Sigmoid colon (tissue), 7 donors: ENCODE measurements at places on chromosomes 2 and 18. TPM values are rescaled to one million over a fixed set of nuclear protein-coding genes. Genes with fewer than 3 reads are reported as not detected.

ANTXR1 gene
- 28.8 TPM for polyA plus RNA-seq

RNF152 gene
- polyA plus RNA-seq, result 27.3 TPM

IL36RN gene
- polyA plus RNA-seq, result not detected

DNA sequence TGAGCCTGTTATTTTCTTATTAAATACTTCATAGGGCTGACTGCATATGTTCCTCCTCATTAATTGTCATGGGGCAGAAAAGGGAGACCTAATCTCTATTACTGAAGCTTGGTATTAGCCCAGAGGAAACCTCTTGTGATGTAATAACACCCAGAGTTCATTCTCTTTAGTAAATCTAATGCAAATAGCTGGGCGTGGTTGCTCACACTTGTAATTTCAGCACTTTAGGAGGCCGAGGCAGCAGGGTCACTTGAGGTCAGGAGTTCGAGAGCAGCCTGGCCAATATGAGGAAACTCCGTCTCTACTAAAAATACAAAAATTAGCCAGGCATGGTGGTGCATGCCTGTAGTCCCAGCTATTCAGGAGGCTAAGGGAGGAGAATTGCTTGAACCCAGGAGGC lies 14.7 kb downstream of the DAW1 start:
- DNase-seq, result no peak

DNA sequence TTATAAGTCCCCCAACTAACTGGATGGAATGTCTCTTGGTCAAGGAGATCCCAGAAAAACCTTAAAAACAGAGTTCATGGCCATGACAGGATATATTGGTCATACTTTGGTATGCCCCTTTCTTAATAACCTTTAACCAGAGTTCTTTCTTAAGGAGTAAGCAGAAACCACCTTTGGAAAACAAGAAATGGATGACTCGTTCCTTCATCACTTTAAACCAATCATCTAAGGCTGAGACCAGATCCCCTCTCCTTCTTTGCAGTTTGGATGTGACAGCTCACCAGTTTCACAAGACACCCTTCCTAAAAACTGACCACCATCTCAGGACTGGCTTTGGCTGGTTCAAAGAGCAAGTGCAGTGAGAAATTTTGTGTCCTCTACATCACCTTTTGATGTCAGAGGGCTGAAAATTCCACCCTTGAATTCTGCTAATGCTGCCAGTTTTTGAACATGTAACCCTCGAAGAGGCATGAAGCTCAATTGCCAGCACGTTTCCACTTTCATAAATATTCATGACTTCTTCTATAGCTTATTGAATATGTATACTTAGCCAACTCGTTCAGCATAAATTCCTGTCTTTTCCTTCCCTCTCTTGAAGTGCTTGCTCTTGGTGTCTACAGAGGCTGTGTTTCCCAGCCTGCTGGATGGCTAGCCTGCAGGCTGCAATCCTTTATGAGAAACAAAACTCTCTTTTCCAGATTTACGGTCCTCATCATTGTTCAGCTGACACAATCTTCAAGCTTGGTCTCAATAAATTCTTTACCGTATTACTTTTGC lies 1323.5 kb upstream of the TMEFF2 start:
- no peak for DNase-seq

DNA sequence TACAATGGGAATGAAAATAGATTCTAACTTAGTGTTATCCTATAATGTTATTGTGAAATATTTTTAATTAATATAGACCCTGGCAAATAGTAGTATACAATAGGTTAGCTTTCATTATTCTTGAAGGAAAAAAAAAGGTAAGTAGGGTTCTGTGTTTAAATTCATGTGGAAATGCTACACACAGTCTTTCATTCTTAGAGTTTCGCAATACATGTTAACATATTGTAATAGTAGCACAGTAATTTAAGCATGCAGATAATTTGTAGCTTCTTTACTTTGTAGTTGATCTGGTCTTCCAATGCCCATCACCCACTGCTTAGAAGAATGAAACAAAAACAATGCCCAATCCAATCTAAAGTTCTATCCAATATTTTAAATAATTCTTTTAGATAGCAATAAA lies 54.8 kb upstream of the MSTN start:
- DNase-seq, result no peak

DNA sequence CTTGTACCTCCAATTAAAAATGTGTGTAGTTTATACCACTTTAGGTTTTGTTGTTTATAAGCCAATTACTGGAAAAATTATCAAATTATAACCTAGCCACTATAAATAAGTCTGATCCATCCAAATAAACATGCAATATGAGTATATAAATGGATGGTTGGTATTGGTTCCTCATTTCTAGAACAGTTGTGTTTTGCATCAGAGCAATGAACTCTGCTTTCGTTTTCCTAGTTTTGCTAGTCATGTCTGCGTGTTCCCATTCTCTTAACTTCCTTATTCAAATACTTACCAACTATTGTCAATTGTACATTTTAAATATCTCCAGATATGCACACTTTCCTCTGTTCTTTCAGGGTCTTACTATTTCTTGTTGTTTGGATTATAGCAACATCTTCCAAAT lies 641.7 kb downstream of the NR4A2 start:
- no peak for DNase-seq

DNA sequence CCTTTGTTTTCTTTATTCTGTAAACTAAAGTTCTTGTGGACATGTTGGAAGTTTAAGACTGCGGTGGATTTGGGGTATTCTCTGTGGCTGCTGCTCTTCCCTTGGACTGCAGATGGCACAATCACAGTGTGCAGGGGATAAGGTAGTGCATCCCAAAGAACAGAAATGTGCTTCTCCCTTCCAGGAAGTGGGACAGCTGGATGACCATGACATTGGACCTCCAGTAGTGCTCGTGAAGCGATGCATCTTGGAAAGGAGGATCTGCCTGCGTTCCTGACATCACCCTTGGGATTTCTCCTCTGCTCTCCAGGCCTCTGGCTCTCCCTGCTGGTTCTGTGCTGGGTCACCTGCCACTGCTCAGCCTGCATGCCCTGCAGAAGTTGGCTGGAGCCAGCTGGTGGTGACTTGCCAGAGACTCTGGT lies 109.9 kb downstream of the SLC4A3 start:
- no peak for DNase-seq

- no peak for DNase-seq
Measured at GRCh38 chr2:7835693-7836680, 845.9 kb upstream of the ID2 start.

DNA sequence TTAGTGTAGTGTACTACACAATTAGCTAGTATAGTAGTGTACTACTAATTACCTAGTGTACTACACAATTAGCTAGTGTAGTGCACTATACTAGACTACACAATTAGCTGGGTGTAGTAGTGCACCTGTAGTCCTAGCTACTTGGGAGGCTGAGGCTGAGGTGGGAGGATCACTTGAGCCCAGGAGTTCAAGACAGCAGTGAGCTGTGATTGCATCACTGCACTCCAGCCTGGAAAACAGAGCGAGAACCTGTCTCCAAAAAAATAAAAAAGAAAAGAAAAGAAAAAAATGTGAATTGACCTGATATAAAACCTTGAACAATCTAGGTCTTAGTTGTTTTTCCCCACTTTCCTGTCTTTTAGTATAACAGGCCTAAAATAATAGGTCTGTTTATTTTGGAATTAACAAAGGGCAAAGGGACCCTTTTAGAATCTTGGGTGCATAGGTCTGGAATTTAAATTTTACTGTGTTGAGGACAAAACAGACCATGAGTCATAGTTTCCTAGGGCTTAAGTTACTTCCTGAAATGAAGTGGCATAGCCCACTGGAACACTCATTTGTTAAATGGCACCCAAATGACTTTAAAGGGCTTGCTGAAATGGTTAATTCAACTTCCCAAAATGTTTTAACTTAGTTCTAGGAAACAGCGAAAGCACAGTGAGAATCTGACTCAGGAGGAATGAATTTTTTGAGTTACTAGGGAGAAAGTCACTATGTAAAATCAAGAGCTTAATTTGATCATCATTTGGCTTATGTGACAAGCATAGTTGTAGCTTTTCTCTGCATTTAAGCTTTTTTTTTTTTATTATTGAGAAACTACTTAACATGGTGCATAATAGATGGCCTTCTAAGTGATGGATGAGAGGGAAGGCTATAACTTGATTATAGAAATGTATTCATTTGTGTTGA lies 50.7 kb upstream of the ARL5A start:
- no peak for DNase-seq

DNA sequence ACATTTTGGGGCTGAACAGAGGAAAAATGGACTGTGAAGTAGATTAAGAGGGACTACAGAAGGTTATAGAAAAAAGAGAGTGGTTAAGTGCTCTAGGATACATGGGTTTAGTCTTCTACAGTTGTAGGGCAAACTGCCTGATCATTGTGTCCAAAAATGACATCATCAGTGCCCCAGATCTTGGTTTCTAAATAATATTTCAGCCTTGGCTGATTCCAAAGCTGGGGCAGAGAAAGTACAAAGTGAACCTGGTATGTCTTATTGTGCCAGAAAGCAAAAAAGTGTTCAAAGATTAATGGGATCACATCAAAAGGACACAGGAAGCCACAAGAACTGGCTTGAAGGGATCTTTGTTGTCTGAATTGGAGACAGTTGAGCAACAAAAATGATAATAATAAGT lies 97.1 kb upstream of the ZNF521 start:
- no peak for DNase-seq

DNA sequence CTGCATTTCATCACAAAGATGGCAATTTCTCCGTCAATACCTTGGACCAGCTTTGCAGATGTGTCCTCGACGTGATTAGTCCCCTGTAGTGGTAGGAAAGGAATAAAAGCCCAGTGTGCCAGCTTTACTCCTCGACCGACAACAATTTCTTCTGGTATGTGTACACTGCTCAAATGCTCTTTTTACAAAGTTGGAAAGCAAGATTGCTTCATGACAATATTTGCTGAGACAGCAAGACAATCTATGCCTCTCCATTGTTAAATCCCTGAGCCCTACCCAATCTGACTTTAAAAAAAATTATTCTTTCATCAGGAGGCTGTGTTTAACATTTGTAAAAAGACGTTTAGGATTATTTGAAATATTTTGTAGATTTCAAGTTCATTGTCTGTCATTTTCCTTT lies 27.6 kb upstream of the ZEB2 start:
- no peak for DNase-seq
